ENCODE measurements at places on chromosomes 5 and 9. TPM values are rescaled to one million over a fixed set of nuclear protein-coding genes. Genes with fewer than 3 reads are reported as not detected.

Gene SUSD3
- polyA plus RNA-seq, result 10.5 TPM

Gene PCDHGA2
- not detected for polyA plus RNA-seq

Gene SLC1A3
- 1.3 TPM for polyA plus RNA-seq

DNA sequence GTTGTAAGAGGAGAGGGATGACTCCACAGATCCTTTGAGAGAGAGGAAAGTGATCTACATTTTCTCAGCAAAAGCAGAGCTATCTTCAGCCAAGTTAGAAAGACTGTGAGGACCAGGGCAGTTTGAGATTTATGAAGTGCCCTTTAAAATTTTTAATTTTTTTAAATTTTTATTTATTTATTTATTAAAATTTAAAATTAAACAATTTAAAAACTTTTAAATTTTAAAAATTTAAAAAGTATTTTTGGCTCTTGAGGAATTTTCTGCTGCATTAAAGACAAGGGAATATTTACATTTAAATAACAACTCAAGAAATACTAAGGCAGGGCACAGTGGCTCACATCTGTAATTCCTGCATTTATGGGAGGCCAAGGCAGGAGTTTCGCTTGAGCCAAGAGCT lies 30.4 kb upstream of the OCLN start:
- H3K27me3 ChIP-seq, result no peaks in the 10 kb centered on the region
- no peak overlapping the region for H3K27ac ChIP-seq
- H3K4me1 ChIP-seq, result no peaks in the 10 kb centered on the region
- no peak for DNase-seq
- H3K36me3 ChIP-seq, result no peaks in the 10 kb centered on the region

Gene SLC6A19
- polyA plus RNA-seq, result not detected

Gene ABHD17B
- polyA plus RNA-seq, result 2.0 TPM

- no peak overlapping the region for H3K27ac ChIP-seq
- H3K4me1 ChIP-seq, result no peaks in the 10 kb centered on the region
These were observed 8.1 kb downstream of the PRDM12 start for GRCh38 chr9:130672466-130672865.

Gene FOXD4L3
- not detected for polyA plus RNA-seq

GRCh38 chr5:171874234-171874633 lies 88.6 kb downstream of the SMIM23 start:
- no peaks in the 10 kb centered on the region for H3K27me3 ChIP-seq
- peak overlapping the region; percentile 90 for H3K27ac ChIP-seq
- H3K4me1 ChIP-seq, result peaks cover 57% of the 10 kb centered on the region
- peak; percentile 85 for DNase-seq
- no peak overlapping the region for H3K4me3 ChIP-seq

DNA sequence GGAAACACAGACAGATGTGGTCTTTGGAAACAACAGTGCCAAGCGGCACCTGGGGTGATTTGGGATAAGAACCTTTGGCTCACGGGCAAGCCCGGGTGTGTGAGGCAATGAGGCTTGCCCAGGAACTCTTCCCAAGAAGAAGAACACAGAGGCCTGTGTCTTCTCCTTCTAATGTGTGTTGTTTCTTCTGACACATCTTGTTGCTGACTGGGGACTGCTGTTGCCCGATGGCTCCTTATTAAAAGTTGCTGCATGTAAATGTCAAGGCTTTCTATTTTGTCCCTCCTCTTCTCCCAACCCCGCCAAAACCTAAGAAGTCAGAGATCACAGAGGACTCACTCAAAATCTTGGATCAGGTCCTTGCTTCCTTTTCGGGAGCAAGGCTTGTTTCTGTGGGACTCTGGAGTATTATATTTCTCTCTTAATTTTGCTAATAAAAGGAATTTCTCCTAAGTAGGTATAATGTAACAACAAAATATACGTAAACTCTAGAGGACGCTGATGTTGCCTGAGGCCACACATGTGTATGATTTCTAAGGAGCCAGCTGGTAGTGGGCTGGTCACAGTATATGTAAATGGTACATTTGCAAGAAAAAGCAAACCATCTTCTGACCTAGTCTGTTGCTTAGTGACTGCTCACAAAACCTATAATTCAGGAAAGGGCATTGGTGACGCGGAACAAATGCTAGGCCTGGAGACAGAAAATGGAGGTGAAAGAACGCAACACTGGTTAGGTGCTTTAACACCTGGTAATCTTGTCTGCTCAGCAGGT lies 232.5 kb downstream of the GADD45G start:
- no peaks in the 10 kb centered on the region for H3K4me1 ChIP-seq
- no peaks in the 10 kb centered on the region for H3K36me3 ChIP-seq
- DNase-seq, result no peak
- no peak overlapping the region for H3K27ac ChIP-seq

Gene CDX1
- not detected for polyA plus RNA-seq

Gene UGT3A1
- polyA plus RNA-seq, result not detected

GRCh38 chr5:9473624-9474023 lies 72.3 kb downstream of the SEMA5A start:
- no peaks in the 10 kb centered on the region for H3K4me1 ChIP-seq
- no peaks in the 10 kb centered on the region for H3K36me3 ChIP-seq
- H3K27me3 ChIP-seq, result no peaks in the 10 kb centered on the region
- no peak overlapping the region for H3K27ac ChIP-seq
- no peak for DNase-seq
- H3K4me3 ChIP-seq, result no peak overlapping the region

Data from CD14-positive monocyte (primary cell).